ENCODE measurements at places on chromosomes 3 and 15. TPM values are rescaled to one million over a fixed set of nuclear protein-coding genes. Genes with fewer than 3 reads are reported as not detected.

UNC13C gene
- total RNA-seq: 0.08 TPM

LRRC34 gene
- 1.6 TPM for total RNA-seq

PFKFB4 gene
- total RNA-seq: 2.4 TPM

NOX5 gene
- not detected for total RNA-seq

AMT gene
- total RNA-seq: 20.5 TPM

DNA sequence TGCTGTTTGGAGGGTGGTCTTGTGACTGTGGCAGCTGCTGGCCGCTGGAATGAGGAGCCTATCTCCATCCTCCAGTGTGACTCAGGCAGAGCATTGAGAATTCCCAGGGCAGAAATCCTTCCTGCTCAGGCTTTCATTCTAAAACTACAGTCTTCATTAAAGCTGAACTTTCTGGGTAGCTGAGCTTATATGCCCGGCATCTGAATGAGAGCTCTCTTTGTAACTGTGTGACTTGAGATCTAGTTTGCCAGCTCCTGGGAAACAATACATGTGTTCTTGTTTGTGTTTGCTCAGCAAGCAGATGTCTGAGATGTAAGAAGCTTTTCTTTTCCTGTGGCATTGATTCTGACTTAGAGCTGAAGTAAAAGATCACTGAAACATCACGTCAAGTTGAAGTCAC lies 22.4 kb downstream of the RLBP1 start:
- DNase-seq: no peak

- DNase-seq: no peak
Measured at GRCh38 chr3:51099794-51100535, 285.1 kb upstream of the MANF start.

DNA sequence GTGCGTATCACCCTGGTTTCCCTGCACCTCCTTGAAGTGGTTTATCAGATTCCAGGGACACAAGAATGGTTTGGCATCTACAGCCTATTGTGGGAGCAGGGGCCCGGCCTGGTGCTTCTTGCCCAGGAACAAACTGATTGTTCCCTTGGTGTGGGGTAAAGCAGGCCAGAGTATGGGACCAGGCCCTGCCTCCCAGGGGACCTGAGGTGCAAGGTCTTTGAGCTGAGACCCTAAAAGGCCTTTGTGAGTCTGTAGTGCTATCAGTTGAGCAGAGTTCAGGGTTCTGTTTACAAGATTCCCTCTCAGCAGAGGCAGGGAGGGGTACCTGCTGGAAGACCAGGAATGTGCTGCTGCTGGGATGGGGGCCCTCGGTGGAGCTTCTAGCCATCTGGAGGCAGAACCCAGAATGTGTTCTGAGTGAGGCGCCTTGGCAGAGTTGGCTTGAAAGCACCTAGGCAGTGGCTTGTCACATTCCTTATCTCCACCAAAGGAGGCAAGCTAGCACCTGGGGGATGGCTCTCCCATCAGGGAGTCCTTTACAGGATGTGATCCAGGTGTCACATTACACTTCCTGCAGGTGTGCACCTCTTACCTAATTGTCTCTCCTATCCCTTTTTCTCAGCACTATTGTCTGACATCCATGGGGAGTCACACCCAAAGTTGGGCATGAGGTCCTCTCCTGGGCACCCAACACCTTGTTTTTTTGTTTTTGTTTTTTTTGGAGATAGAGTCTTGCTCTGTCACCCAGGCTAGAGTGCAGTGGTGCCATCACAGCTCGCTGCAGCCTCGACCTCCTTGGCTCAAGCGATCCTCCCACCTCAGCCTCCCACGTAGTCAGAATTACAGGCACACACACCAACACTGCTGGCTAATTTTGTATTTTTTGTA lies 13.1 kb downstream of the FLNB start:
- no peak for DNase-seq

DNA sequence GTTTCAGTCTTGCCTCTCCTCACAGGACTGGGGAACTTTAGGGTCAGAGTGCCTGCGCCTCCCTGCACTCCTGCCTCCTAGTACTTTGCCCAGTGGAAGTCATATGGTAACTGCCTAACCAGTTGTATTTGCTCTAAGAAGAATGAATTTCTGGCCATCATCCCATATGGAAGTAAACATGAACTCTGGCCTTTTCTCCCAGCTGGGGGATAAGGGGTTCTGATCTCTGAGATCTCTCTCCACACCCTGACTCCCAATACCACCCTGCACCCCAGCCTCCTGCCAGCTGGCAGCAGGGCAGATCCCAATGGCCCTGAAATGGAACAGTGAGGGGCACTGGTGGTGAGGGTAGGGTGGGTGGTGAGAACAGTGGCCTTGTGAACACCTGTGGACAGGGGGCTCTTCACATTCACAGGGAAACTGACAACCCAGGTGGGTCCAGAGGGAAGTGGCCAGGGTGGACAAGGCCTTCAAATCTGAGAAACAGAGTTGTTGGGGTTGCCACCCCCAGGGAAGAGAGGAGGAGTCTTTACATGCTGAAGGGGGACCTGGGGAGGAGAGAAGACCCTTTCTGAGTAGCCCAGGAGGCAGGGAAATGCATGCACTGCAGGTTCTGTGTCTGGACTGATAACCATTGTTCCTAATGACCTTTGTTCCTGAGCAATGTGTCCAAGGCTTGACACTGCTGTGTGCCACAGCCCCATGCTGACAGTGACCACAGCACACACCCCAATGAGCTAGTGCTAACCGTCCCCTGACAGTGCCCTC lies 36.9 kb downstream of the RHCG start:
- no peak for DNase-seq

DNA sequence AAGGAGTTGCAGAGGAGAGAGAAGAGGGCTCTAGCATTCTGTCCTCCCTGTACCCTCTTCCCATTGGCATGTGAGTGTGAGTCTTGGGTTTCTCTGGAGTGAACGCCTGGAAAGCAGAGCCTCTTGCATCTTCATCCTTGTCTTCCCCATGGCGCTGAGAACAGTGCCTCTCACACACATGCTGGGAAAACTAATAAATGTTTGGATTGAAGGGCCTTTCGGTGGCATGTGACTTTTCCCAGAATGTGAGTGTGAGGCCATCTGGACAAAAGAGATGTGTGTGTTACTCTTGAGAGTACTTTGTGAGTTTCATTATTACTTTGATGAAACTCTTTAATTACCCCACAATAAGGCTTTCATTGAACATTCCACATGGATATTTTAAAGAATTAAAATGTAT lies 122.3 kb downstream of the MITF start:
- DNase-seq: no peak

DNA sequence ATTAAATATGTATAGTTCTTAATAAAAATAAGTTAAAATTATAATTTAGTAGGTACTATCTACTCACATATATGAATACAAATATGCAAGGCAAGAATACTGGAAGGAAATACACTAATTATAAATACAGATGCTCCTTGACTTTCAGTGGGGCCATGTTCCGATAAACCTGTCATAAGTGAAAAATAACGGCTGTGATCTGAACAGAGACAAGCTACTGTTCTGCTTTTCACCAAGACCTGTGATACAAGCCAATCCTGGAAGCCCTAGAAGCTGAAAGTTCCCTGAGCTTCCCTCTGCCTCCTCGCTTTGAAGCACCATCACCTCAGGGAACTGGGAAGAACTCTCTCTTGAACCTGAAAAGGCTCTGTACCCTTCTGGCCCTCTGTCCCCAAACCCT lies 55.4 kb downstream of the SLC12A8 start:
- no peak for DNase-seq

DNA sequence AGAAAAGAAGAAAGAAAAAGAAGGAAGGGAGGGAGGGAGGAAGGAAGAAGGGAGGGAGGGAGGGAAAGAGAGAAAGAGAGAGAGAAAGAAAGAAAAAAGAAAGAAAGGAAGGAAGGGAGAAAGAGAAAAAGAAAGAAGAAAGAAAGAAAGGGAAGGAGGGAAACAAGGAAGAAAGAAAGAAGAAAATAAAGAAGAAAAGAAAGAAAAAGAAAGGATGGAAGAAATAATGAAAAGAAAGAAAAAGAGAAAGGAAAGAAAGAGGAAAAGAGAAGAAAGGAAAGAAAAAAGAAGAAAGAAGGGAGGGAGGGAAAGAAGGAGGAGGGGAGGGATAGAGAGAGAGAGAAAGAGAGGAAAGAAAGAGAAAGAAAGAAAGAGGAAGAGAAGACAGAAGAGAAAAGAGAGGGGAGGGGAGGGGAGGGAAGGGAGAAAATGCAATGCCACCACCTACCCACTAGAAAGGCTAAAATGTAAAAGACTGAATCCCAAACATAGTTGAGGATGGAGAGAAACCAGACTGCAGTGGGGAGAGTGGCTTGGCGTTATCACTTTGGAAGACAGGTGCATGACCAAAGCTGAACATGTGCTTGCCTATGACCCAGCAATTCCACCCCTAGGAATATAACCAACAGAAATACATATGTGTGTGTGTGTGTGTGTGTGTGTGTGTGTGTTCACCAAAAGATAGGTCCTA lies 66.9 kb upstream of the KLF13 start:
- DNase-seq: no peak
